ENCODE measurements at places on chromosomes 7 and 10.
A peak's percentile ranks its signal among the peaks of the same experiment; 100 is the strongest.

DNA sequence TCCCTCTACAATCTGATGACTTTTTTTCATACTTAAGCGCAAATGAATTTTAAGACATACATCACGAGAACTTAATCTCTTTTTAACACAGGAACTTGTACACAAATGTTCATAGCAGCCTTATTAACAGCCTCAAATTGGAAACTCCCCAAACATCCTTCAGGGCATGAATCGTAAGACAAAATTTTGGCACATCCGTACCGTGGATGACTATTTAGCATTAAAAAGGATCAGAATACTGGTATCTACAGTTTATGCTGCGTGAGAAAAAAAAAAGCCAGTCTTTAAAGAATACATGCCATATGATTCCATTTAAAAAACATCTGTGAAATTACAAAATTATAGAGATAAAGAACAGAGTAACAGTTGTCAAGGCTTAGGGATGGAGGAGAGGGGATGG lies 46.8 kb downstream of the PDE1C start:
- H3K4me1 ChIP-seq: no peaks in the 10 kb centered on the region
- H3K27ac ChIP-seq: no peak overlapping the region
- no peaks in the 10 kb centered on the region for H3K27me3 ChIP-seq
- H3K36me3 ChIP-seq: no peaks in the 10 kb centered on the region

GRCh38 chr7:33596686-33597085 lies 308.7 kb upstream of the BMPER start:
- H3K4me1 ChIP-seq: no peaks in the 10 kb centered on the region
- no peak overlapping the region for H3K4me3 ChIP-seq
- no peak for DNase-seq
- H3K36me3 ChIP-seq: no peaks in the 10 kb centered on the region

DNA sequence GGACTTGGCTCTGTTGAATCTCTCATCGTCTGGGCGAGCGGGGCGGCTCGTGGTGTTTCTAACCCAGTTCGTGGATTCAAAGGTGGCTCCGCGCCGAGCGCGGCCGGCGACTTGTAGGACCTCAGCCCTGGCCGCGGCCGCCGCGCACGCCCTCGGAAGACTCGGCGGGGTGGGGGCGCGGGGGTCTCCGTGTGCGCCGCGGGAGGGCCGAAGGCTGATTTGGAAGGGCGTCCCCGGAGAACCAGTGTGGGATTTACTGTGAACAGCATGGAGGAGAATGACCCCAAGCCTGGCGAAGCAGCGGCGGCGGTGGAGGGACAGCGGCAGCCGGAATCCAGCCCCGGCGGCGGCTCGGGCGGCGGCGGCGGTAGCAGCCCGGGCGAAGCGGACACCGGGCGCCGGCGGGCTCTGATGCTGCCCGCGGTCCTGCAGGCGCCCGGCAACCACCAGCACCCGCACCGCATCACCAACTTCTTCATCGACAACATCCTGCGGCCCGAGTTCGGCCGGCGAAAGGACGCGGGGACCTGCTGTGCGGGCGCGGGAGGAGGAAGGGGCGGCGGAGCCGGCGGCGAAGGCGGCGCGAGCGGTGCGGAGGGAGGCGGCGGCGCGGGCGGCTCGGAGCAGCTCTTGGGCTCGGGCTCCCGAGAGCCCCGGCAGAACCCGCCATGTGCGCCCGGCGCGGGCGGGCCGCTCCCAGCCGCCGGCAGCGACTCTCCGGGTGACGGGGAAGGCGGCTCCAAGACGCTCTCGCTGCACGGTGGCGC lies at the start of gene EN2:
Gene EN2 (plus strand): TSS at position 19 of the 767 bp plus-strand sequence. CDS start 249 bp downstream, at position 268.
- peaks cover 3% of the 10 kb centered on the region for H3K4me1 ChIP-seq
- no peak within 1 kb of the TSS for H3K27ac ChIP-seq
- peaks cover 88% of the 10 kb centered on the region for H3K27me3 ChIP-seq
- DNase-seq: no peak
- H3K36me3 ChIP-seq: no peaks in the 10 kb centered on the region
- H3K4me3 ChIP-seq: peak within 1 kb of the TSS; percentile 51

- H3K36me3 ChIP-seq: no peaks in the 10 kb centered on the region
- no peaks in the 10 kb centered on the region for H3K4me1 ChIP-seq
- no peak overlapping the region for H3K27ac ChIP-seq
- H3K27me3 ChIP-seq: peaks cover 14% of the 10 kb centered on the region
- DNase-seq: no peak
These were observed 45.8 kb downstream of the FIGNL1 start for GRCh38 chr7:50404392-50404791.

- H3K4me3 ChIP-seq: no peak overlapping the region
- no peak overlapping the region for H3K27ac ChIP-seq
- H3K36me3 ChIP-seq: no peaks in the 10 kb centered on the region
- no peak for DNase-seq
- H3K27me3 ChIP-seq: no peaks in the 10 kb centered on the region
These were observed 56.5 kb downstream of the COL1A2 start for GRCh38 chr7:94451187-94451586.

GRCh38 chr7:154592388-154592787 lies 410.5 kb downstream of the PAXIP1 start:
- no peak overlapping the region for H3K27ac ChIP-seq
- DNase-seq: no peak
- no peaks in the 10 kb centered on the region for H3K36me3 ChIP-seq
- H3K27me3 ChIP-seq: no peaks in the 10 kb centered on the region
- H3K4me3 ChIP-seq: no peak overlapping the region

- H3K4me3 ChIP-seq: no peak overlapping the region
- no peaks in the 10 kb centered on the region for H3K27me3 ChIP-seq
- H3K4me1 ChIP-seq: peaks cover 26% of the 10 kb centered on the region
- no peak for DNase-seq
These were observed 3.4 kb downstream of the PRXL2A start for GRCh38 chr10:80411681-80412220.

- H3K4me1 ChIP-seq: no peaks in the 10 kb centered on the region
- H3K36me3 ChIP-seq: no peaks in the 10 kb centered on the region
- H3K4me3 ChIP-seq: no peak overlapping the region
- no peaks in the 10 kb centered on the region for H3K27me3 ChIP-seq
- H3K27ac ChIP-seq: no peak overlapping the region
These were observed 14.5 kb upstream of the ZNF862 start for GRCh38 chr7:149823631-149824199.

- no peaks in the 10 kb centered on the region for H3K27me3 ChIP-seq
- no peak overlapping the region for H3K27ac ChIP-seq
- peaks cover 8% of the 10 kb centered on the region for H3K4me1 ChIP-seq
- no peak for DNase-seq
- H3K36me3 ChIP-seq: no peaks in the 10 kb centered on the region
These were observed 140.2 kb upstream of the KLF6 start for GRCh38 chr10:3925184-3925583.

DNA sequence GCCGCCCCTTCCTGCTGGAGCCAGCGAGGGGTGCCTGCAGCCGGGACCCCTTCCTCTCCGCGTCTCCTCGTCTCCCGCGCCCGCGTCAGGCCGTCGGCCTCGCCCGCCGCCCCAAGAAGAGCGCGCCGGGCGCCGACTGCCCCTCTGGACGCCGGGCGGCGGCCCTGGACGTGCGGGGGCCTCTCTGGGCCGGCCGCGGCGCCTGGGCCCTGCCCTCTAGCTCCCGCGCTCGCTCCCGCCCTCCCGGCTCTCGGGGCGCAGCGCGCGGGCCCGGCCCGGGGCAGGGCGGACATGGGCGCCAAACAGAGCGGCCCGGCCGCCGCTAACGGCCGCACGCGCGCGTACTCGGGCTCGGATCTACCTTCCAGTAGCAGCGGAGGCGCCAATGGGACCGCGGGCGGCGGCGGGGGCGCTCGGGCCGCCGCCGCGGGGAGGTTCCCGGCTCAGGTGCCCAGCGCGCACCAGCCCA lies 704 bp downstream of the ZNRF2 start:
- no peaks in the 10 kb centered on the region for H3K27me3 ChIP-seq
- no peaks in the 10 kb centered on the region for H3K36me3 ChIP-seq
- peak overlapping the region; percentile 67 for H3K27ac ChIP-seq
- H3K4me3 ChIP-seq: peak overlapping the region; percentile 63
- DNase-seq: peak; percentile 8
- no peaks in the 10 kb centered on the region for H3K4me1 ChIP-seq

GRCh38 chr10:58943256-58943890 lies 233.1 kb upstream of the PHYHIPL start:
- H3K36me3 ChIP-seq: no peaks in the 10 kb centered on the region
- H3K4me3 ChIP-seq: no peak overlapping the region
- H3K27me3 ChIP-seq: no peaks in the 10 kb centered on the region
- H3K27ac ChIP-seq: no peak overlapping the region
- no peaks in the 10 kb centered on the region for H3K4me1 ChIP-seq

- no peak overlapping the region for H3K27ac ChIP-seq
- H3K36me3 ChIP-seq: no peaks in the 10 kb centered on the region
- no peak for DNase-seq
- H3K27me3 ChIP-seq: no peaks in the 10 kb centered on the region
These were observed 6.8 kb downstream of the TACR2 start for GRCh38 chr10:69409968-69410367.

DNA sequence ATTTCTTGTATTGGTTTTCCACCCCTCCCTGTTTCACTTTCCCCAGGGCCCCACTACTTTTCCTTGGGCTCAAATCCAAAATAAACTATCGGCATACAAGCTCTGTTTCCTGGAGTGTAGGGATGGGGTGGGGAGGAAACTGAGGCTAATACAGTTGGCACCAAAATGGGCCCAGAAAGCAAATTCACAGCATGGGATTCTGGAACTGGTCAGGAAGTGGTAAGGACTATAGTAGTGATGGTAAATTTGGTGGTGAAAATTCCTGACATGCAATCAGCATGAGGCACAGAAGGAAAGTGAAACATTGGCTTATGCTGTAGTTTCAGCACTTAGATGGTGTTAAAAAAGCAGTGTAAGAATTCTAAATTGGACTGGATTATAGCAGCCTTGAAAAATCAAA lies 8.7 kb upstream of the SAMD9L start:
- no peaks in the 10 kb centered on the region for H3K36me3 ChIP-seq
- H3K27ac ChIP-seq: no peak overlapping the region
- no peak overlapping the region for H3K4me3 ChIP-seq
- no peaks in the 10 kb centered on the region for H3K4me1 ChIP-seq
- H3K27me3 ChIP-seq: no peaks in the 10 kb centered on the region
- DNase-seq: peak; percentile 39

DNA sequence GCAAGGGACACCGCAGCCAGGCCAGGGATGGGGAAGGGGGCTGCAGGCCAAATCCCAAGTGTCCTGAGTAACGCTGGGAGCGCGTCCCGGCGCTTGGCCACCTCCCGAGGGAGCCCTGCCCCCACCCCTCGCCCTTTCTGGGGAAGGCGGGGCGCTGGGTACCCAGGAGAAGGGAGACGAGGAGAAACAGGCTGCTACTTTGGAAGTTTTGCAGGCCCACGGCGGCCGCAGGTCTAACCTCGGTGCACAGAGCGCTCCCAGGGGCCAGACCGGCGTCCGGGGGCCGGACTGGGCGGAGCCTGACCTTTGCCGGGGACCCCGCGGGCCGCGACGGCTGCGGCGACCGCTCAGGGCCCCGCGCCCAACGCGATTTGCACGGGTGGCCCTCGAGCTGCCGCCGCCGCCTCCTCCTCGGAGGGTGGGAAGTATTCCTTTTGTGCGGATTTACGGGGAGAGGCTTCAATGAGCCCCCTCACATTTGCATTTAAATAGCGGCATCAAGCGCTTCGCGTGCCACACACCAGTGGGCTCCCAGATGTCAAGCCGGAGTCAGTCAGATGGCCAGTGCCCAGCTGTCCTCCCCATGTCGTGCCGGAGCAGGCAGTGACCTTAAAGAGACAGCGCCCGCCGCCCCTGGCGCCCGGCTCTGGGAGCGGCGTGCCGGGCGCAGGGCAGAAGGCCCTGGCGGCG lies 3.0 kb upstream of the EBF3 start:
- no peaks in the 10 kb centered on the region for H3K36me3 ChIP-seq
- H3K4me1 ChIP-seq: peaks cover 4% of the 10 kb centered on the region
- H3K27ac ChIP-seq: no peak overlapping the region
- peaks cover 78% of the 10 kb centered on the region for H3K27me3 ChIP-seq

DNA sequence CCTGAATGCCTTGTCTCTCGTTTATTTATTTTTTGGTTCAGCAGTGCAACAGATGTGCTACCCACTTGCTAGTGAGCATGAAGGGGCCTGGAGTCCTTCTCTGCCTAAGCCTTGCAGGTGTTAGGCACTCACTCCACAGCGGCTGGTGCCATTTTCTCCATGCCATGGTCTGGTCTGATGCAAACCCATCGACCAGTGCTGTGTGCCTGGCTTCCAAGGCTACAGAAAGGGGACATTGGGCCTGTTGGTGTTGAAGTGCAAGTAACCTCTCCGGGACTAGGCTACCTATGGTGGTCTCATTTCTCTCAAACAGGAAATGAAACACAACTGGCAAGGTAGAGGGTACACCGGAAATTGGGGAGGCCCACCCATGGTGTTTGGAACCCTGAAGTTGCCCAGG lies 198.1 kb downstream of the ADARB2 start:
- no peak for DNase-seq
- H3K36me3 ChIP-seq: no peaks in the 10 kb centered on the region
- H3K27me3 ChIP-seq: no peaks in the 10 kb centered on the region
- H3K4me3 ChIP-seq: no peak overlapping the region
- no peak overlapping the region for H3K27ac ChIP-seq

DNA sequence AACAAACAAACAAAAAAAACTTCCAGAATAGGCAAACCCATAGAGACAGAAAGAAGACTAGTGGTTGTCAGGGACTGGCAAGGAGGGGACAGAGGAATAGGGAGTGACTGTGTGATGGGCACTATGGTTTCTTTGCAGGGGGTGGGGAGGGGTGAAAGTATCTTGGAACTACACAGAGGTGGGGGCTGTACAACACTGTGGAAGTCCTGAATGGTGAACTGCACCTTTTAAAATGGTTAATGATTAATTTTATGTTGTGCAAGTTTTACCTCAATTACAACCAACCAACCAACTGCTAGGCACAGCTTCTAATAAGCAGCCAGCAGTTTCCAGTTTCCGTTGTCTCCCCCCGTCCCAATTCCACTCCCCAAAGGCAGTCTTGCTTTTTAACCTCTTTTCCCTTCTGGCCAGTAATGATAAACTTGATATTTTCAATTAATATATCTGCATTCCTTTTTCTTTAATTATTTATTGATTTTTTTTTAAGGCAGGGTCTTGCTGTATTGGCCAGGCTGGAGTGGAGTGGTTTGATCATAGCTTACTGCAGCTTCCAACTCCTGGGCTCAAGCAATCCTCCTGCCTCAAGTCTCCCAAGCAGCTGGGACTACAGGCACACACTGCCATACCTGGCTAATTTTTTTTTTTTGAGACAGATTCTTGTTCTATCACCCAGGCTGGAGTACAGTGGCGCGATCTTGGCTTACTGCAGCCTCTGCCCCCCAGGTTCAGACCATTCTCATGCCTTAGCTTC lies 46.8 kb downstream of the HIP1 start:
- no peak overlapping the region for H3K27ac ChIP-seq
- H3K27me3 ChIP-seq: no peaks in the 10 kb centered on the region
- H3K4me3 ChIP-seq: no peak overlapping the region
- no peak for DNase-seq
- H3K4me1 ChIP-seq: no peaks in the 10 kb centered on the region

GRCh38 chr7:70706204-70706603 lies 425.7 kb upstream of the GALNT17 start:
- H3K27ac ChIP-seq: no peak overlapping the region
- H3K27me3 ChIP-seq: no peaks in the 10 kb centered on the region
- DNase-seq: no peak
- H3K36me3 ChIP-seq: peaks cover 7% of the 10 kb centered on the region
- H3K4me3 ChIP-seq: no peak overlapping the region
- H3K4me1 ChIP-seq: peaks cover 18% of the 10 kb centered on the region

Data from astrocyte (in vitro differentiated cells and primary cell).